ENCODE measurements at places on chromosomes 4 and X.

- DNase-seq = no peak
These were observed 27.4 kb upstream of the IRAK1 start for GRCh38 chrX:154046940-154047610.

DNA sequence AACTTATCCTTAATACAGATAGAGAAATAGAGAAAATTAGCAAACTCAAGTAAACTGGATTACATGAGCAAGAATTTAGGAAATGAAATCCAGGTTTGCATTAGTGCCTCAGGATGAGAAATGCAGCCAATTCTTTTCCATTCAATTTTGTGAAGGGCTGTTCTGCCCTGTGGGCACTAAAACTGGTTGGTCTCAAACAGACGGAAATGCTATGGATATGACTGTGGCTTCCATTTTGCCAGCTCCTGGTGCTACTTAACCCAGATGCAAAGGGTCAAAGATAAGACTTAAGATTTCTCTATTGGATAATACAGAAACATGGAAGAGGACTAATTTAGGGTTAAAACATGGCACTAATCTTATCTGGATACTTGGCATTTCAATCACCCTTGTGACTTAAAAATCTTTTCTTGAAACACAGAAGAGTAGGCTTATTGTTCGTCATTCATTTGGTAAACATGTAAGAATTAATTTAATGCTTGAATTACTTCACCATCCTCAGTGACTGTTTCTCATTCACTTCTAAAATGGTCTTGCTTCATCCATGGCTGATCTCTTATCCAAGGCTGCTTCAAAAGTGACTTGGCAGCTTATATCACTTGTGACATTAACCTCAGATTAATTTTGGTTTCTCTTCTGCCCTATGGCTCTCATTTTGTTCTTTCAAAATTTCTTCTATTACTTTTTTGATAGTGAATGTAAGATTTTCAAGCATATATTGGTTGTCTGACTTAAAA lies 1008.7 kb downstream of the GLUD2 start:
- no peak for DNase-seq

- DNase-seq = no peak
These were observed 74.7 kb downstream of the GALNT7 start for GRCh38 chr4:173243321-173243720.

DNA sequence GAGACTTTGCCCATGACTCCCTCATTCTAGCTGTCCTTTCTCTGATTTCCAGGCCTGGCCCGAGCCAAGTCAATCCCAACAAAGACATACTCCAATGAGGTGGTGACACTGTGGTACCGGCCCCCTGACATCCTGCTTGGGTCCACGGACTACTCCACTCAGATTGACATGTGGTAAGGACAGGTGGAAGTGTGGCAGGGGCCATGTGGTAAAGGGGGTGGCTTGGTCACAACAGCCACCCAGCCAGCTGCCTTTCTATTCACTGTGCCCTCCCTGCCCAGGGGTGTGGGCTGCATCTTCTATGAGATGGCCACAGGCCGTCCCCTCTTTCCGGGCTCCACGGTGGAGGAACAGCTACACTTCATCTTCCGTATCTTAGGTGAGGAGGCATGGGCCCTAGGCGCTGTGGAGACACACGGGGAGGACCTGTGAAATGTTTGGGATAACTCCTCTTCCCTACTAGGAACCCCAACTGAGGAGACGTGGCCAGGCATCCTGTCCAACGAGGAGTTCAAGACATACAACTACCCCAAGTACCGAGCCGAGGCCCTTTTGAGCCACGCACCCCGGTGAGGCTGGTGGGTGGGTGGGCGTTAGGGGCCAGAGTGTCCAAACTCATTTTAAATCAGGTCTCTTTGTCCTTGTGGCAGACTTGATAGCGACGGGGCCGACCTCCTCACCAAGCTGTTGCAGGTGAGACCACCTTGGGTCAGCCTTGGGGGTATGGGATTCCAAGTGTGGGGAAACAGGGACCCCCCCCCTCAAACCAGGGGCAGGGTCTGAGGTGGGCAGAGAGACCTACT lies 6.1 kb upstream of the USP11 start:
- DNase-seq = no peak

DNA sequence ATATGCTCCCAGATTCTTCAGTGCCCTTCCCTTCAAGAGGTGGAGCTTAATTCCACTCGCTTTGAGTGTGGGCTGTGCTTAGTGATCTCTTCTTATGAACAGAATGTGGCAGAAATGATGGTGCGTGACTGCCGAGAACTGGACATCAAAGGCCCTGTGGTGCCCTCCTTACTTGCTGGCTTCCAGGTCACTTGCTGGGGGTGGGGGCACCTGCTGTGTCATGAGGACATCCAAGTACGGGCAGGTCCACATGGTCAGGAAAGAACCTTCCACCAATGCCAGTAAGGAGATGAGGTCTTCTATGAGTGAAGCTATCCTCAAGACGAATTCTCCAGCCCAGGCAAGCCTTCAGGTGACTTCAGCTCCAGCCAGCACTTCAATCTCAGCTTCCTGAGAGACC lies 95.8 kb downstream of the FAM53A start:
- no peak for DNase-seq

DNA sequence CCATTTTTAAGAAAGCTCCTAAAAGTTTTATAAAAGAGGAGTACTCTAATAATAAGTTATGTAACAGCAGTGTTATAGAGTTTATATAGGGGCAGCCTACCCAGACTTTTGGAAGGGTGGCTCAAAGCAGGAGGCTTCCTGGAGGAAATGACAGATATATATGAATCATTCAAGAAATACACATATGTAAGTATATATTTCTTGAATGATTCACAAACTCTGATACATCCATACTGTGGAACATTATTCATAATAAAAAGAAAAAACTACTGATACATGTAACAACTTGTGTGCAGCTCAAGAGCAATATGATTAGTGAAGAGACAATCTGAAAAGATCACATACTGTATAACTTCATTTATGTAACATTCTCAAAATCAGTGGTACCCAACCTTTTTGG lies 166.2 kb downstream of the WDFY3 start:
- no peak for DNase-seq

DNA sequence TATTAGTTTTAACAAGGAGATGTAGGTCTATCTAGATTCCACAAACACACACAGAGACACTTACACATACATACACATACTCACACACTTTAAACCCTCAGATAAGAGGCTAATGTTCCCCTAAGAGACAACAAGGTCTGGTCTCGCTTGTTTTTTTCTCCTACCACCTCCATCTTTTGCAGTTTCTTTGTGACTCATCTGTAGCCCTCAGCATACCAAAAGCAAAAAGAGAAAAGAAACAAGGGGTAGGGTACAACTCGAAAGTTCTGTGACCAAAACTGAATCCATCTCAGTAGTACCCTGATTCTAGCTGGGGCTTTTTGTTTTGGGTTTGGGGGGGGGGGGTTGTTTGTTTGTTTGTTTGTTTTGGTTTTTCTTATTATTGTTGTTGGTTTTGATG lies 12.2 kb upstream of the EXOSC9 start:
- no peak for DNase-seq
